ENCODE measurements at places on chromosomes 5 and 9.

DNA sequence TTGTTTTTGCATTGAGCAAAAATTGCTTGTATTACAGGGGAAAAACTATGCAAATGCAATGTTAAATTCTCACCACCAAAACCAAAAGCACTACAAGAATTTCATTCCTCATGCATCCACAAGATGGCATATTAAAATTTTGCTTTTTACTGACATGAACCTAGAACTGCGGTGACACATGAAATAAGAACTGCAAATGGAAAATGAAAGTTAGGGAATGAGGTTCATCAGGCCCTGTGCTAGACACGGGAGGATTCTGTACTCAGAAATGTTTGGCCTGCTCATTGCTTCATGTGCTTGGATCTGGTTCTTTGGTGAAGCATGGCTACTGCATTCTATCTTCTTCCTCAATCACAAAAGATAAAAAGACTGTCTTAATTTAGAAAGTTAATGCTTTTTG is 9.1 kb upstream of the RFK start:
- DNase-seq = no peak

DNA sequence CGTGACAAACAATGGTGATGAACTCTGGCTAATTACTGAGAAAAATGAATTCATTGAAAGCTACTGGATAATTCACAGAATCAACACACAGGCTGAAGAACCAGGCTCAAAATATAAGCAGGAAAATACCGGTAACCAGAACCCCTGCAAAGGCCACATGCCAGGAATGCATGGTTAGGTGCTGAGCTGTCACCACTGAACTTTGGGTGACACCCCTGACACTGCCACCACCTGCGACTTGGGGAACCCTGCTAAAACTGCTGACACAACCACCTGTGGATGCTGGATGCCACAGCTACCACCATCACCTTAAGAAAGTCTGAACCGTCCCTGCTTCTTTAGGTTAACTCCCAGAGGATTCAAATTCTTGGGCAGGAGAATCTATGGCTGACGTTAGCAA is 72.0 kb upstream of the NR4A3 start:
- no peak for DNase-seq

- no peak for DNase-seq
Observed at GRCh38 chr9:132457504-132458236, 47.7 kb downstream of the CFAP77 start.

- no peak for DNase-seq
Observed at GRCh38 chr9:34741628-34742027, 31.7 kb upstream of the CCL21 start.

- DNase-seq = no peak
Observed at GRCh38 chr5:91950328-91950727, 567.2 kb upstream of the ARRDC3 start.

DNA sequence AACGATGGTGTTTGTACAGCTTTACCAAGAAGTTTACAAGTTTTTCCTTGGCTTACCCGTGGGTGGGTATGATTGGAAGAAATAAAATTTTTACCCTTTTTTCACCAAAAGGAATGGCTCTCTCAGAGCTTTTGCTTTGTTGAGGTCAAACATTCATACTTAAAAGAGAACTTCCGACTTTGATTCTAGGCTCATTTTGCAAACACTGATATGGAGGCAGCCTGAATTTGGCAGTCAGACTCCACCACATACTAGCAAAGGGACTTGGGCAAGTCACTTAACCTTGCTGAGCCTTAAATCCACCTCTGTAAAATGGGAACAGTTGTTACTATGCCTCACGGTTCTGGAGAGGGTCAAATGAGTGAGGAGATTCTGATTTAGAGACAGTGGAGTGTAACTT is 153.5 kb downstream of the PRKACG start:
- no peak for DNase-seq

- DNase-seq = no peak
Observed at GRCh38 chr5:154844809-154845208, 5.6 kb downstream of the FAXDC2 start.

- no peak for DNase-seq
Observed at GRCh38 chr9:78013934-78014333, 17.7 kb downstream of the GNAQ start.

DNA sequence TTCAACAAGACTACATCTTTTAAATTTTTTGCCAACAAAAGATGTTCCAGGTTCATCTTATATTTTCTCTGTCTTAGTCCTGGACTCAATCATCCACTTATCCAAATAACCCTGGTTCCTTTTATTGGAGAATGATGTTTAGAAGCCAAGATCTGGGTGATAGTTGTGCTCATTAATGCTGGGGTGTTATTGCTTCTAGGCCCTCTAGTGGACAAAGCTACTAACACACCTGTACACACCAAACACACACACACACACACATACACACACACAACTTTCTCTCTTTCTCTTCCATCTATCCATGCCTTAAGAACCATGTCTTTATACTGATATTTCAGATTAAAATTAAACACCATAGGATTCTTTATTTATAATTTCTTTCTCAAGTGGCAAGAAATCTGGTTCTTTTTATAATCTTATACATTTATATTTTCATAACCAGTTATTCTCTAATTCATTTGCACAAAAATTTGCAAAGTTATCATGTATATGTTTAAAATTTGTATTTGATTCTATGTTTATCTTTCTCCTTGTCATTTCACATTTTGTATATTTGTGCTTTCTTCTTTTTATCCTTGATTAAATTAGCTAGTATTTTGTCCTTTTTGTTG is 179.1 kb upstream of the SMIM23 start:
- no peak for DNase-seq

DNA sequence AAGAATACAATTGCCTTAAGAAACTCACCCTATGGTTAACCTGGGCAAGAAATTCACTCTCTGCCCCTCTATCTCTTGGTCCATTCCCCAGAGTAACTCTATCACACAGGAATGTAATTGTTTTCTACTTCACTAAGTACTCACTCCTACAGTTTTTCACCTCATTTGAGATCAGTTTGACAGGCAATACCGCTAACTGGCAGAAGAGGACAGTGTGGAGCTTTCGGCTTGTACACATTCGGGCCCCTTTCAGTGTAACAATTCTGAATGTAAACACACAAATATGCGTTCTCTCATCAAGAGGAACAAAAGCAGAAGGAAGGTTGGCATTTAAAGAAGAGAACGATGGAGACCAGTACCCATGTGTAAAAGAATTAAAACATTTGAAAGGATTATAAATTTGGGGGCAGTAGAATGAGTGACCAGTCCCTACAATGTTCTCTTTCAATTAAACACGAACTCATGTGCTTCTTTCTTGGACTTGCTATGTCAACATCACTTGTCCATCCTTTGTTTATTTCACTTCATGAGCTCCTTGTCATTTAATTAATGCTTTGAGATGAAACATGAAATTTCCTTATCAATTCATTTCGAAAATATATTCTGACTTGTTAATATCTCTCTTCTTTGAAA is 188.5 kb upstream of the GRAMD2B start:
- DNase-seq = no peak

DNA sequence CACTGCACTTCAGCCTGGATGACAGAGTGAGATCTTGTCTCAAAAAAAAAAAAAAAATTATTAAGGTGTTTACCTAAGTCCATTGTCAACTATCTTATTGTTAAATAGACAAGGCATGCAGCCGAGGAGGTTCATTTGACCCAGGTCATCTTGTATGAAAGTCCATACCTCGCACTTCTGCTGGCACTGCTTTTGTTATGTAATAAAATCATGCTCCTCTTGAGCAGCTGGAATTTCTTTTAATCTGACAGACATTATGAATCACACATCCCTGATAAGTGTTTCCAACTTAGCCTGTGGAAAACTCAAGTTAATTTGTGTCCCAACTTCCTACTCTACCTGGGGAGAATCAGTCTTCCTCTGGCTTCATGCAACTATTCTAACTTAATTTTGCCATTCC is 315.6 kb upstream of the KLF4 start:
- no peak for DNase-seq

DNA sequence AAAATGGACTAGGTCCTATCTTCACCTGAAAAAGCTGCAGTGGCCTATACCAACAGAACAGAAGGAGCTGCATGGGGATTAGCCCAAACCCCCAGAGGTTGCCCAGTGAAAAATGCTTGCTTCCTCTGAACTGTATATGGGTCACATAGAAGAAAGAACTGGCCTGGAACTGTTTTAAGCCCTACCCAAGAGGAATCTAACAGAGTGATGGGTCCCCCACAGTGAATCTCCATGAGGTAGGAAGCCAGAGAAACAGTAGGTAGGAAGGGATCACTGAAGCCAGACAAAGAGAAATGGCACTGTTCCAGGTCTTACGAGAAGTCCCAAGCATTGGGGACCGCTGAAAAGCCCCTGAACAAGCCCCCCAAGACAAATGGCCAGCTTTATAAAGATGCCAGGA is 28.8 kb upstream of the TRIM32 start:
- no peak for DNase-seq

GRCh38 chr9:74277532-74277931 is 219.6 kb upstream of the RORB start:
- DNase-seq = no peak

DNA sequence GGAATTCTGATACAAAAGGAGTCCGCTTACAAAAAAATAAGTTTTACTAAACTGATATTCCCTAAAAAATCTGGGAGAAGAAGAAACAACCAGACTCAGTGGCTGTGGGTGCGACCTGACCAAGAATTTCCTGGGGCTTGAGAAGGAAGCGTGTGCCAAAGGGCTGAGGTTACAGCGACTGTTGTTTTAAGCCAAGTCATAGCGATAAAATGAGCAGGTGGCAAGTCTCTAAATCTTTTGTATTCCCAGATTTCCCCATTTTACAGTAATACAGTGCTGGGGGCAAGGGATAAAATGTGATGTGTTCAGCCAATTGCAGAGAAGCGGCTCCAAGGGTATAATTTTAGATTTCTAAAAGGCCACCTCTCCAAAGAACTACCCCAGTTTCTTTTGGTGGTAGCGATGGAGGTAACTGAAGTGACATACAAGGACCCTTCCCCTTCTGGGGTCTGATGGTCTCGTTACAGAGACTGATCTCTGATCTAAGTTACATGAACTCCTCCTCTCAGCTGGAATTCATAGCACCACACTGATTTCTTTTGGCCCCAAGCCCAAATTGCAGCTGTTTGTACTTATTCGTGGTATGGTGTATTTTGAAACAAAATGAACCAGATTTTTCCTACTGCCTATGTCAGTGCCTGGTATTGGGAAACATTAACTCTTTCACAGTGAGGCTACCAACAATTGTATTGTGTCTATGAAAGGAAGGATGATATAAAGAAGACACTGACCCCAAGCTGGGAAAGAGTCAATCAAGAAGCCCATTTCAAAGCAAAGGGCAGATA is 41.6 kb downstream of the LPAR1 start:
- DNase-seq = no peak

- no peak for DNase-seq
Observed at GRCh38 chr9:99859243-99859980, 37.7 kb downstream of the NR4A3 start.

GRCh38 chr9:89457376-89457855 is 40.5 kb downstream of the SEMA4D start:
- DNase-seq = no peak

GRCh38 chr5:87751824-87752223 is 339.1 kb upstream of the CCNH start:
- DNase-seq = no peak

- DNase-seq = no peak
Observed at GRCh38 chr9:71861618-71862017, 49.4 kb downstream of the ABHD17B start.

DNA sequence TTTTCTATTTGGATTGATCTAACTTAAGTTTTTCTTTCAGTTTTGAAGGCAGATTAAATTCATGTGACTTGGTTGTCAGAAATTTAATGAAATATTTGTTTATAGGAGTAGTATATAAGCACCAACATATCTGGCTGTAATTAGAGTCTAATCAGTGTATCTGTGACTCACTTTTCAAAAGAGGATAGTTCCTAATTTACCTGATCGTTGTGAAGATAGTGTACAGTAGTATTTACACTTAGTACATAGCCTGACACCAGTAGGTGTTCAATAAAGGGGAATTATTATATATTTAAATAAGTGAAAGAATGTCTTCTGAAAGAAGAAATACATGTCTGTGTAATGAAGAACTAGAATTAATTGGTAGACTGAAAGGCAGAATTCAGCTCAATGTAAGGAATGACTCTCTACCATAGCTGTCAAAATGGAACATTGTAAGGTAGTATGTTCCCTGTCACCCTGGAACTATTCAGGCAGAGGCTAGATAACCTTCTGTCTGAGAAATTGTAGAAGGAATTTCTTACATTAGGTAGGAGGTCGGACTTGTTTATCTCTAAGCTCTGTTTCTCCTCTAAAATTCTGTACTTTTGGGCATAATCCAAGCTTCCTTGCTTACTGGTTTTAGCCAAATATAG is 8.6 kb downstream of the TGFBR1 start:
- DNase-seq = no peak

GRCh38 chr5:131363811-131364506 is 100.1 kb downstream of the CDC42SE2 start:
- DNase-seq = no peak

GRCh38 chr9:107080130-107080529 is 202.9 kb upstream of the RAD23B start:
- no peak for DNase-seq

DNA sequence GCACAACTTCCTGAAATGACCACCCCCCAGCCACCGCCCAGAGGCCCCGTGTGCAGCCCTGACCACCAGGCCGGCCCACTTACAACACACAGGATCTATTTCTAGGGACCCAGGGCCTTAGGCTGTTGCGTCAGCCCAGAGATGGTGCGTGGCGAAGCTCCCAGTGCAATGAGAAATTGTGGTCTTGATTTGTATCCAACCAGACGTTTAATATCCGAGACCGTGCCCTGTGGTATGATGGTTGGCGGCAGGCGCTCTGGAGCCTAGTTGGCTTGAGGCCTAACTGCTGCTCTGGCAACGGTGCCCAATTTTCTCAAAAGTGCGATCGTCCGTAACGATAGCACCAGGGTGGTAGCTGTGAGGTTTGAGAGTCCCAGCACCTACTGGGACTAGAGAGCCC is 32.6 kb upstream of the SLC6A19 start:
- no peak for DNase-seq

GRCh38 chr5:64788156-64788555 is 19.4 kb downstream of the CWC27 start:
- DNase-seq = no peak

- DNase-seq = no peak
Observed at GRCh38 chr5:96624596-96624995, 37.6 kb upstream of the CAST start.

GRCh38 chr5:175082866-175083590 is 358.6 kb downstream of the MSX2 start:
- no peak for DNase-seq

GRCh38 chr9:115306865-115307264 is 188.9 kb upstream of the TNC start:
- no peak for DNase-seq

DNA sequence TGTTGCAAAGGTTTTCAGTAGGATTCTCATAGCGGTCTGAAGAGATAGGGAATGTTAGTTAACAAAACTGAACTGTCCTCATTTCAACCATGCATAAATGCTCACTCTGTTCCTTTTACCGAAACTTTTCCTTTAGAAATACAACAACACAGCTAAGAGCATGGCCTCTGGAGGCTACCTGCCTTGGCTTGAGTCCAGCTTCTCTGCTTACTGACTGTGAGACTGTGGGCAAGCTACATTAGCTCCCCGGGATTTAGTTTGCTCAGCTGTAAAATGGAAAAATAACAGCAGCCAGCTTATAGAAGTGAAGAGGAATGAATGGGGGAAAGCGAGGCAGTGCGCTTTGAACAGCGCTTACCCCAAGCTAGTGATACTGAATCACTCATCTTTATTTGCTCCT is 507.9 kb upstream of the DAP start:
- DNase-seq = no peak

- DNase-seq = no peak
Observed at GRCh38 chr5:108141676-108142075, 240.2 kb downstream of the FBXL17 start.

GRCh38 chr9:134191455-134192209 is 27.3 kb upstream of the RNU6ATAC start:
- DNase-seq = no peak

Data from activated CD8-positive, alpha-beta memory T cell treated with anti-CD3 and anti-CD28 coated beads for 1 hour (primary cell).